ENCODE measurements at places on chromosomes 2 and 18. TPM values are rescaled to one million over a fixed set of nuclear protein-coding genes. Genes with fewer than 3 reads are reported as not detected.

GRCh38 chr2:2899826-2900225 is 477.8 kb downstream of the EIPR1 start:
- no peak for DNase-seq

DNA sequence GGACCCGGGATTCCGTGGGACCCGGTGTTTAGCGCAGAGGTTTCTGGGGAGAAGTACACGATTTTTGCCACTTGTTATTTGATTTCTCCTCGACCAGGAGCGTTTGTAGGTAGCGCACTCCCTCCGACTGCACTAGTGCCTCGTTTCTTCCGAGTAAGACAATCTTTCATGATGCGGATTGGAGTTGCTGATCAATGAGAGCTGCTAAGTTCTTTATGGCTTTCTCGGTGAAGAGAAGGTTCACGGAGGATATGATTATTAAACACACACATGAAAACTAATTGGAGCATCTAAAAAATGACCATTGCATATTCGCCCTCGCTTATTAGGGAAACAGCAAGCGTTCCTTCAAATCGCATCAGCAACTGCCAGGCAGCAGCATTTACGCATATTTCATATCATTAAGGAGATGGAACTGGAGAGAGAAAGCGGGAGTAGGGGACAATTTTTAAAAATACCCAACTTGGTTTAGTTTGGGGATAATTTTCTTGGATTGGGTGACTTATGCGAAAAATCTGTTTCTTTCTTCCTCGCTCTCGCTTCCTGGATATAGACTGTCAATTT is 616 bp downstream of the EML6 start:
- no peak for DNase-seq

GRCh38 chr2:219018726-219019125 is 22.6 kb downstream of the CFAP65 start:
- no peak for DNase-seq

GRCh38 chr2:55138014-55138881 is 88.0 kb upstream of the RTN4 start:
- no peak for DNase-seq

Gene LBX2
- total RNA-seq, result 0.38 TPM

Gene PLEKHH2
- total RNA-seq, result 25.7 TPM

GRCh38 chr2:210562502-210563080 is 6.2 kb downstream of the CPS1 start:
- no peak for DNase-seq

GRCh38 chr18:76374330-76375281 is 120.4 kb downstream of the ZNF516 start:
- DNase-seq, result no peak

- DNase-seq, result no peak
Observed at GRCh38 chr2:29215073-29215472, 99.9 kb downstream of the CLIP4 start.

DNA sequence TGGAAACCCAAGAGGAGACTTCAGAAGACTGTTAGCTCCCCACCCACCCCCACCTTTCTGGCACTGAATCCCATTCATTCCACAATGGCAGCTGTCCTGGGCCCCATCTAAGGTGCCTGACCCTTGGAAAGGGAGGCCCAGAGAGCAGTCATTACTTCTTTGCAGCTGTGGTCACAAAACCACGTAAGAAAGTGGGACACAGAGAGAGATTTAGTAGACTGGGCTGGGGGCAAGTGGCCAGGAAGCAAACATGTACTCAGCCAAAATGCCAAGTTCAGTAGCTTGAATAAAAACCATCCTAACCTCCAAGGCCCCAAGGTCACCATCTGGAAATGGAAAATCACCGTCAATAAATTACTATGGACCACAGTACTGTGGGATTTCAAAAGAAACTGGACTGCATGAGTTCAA is 381.4 kb downstream of the TNS1 start:
- DNase-seq, result no peak

Gene ERFE
- total RNA-seq, result not detected

GRCh38 chr2:20410556-20411277 is 36.2 kb upstream of the RHOB start:
- DNase-seq, result no peak

- no peak for DNase-seq
Observed at GRCh38 chr2:177885828-177886466, 186.6 kb downstream of the PDE11A start.

- no peak for DNase-seq
Observed at GRCh38 chr2:219499058-219499307, 292 bp downstream of the GMPPA start.

Gene SPP2
- total RNA-seq, result not detected

Gene CTAGE1
- not detected for total RNA-seq

Gene EFR3B
- total RNA-seq, result under 0.01 TPM

Gene SOCS6
- 23.2 TPM for total RNA-seq

- no peak for DNase-seq
Observed at GRCh38 chr2:9895669-9896590, 52.7 kb downstream of the TAF1B start.

DNA sequence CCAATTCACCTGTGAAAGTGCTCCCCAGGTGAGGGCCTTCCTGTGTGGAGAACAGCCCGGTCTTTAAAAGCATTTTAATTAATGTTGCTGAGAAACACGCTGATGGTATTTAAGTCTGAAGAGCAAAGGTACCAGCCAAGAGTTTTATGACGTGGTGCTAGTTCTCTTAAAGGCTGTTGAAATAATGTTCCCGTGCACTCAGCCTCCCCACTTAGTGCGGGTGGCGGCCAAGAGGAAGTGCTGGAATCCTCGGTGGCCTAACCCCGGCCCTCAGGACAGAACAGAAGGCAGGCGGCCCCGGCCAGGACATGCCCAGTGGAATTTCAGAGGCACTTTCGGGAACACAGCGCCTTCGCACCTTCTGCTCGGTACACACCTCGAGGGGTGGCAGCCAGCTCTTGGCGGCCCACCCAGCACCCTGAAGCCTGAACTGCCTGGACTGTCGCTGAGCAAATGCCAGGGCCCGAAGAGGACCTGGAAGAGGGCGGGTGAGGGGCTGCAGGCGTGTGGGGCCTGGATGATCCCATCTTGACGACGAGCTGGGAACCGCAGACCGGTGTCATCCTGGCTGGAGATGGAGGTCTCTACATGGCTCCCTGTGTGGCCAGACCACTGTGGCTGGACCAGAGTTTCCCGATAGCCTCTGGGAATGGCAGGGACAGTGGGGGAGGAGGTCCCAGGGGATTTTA is 142.9 kb downstream of the ASB1 start:
- no peak for DNase-seq

DNA sequence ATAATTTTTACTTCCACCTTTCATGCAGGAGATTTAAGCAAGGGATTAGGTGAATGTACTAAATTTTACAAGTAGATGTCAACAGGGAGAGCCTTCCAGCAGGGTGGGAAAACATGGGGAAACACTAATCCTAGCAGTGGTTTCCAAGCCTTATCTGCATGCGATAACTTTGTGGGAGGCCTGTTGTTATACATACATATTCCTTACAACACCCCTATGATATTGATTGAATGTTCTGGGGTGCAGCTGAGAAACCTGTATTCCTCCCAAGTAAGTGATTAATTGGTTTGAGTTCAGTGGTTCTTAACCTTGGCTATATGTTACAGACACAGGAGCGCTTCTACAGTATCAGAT is 65.9 kb downstream of the COL4A4 start:
- DNase-seq, result no peak

Gene RIT2
- total RNA-seq, result not detected

- no peak for DNase-seq
Observed at GRCh38 chr2:158460632-158461297, 4.0 kb downstream of the PKP4 start.

DNA sequence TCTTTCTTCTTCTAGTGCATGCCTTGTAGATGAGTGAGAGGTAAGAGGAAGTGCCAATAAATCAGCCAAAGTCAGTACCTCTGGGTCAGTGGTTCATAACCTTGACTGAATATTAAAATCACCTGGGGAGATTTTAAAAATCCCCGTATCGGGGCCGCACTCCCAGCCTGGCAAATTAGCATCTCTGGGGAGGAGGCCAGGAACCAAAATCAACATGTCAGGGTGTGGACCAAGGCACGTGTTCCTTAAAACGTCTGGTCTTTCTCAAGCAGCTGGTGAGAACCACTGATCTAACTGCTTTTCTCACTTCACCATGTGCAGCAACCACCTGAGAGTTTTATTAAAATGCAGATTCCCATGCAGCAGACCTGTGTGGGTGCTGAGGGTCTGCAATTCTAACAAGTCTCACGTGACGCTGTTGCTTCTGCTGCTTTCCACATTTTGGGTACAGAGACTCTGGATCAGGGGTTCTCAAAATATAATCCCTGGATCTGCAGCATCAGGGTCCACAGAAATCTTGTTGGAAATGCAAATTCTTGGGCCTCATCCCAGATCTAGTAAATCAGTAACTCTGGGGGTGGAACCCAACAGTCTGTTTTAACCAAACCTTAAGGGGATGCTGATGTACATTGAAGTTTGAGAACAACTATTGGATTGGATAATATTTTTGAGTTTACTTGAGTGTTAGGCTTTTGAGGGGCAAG is 49.5 kb downstream of the CHST9 start:
- no peak for DNase-seq

Gene TMEFF2
- 1.5 TPM for total RNA-seq

Gene GTF2A1L
- total RNA-seq, result 4.0 TPM

DNA sequence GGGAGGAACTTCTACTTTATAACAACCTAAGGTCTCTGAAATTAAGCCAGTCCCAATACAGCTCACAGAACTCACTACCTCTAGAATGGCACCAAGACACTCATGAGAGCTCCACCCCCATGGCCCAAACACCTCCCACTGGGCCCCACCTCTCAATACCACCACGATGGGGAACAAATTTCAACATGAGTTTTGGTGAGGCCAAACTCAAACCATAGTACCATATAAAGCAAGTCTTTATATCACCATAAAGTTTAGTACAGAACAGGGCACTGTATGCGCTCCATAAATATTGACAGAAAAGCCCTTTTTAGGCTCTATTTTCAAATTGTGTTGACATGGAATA is 3.3 kb downstream of the AFG3L2 start:
- DNase-seq, result no peak

Gene DCC
- not detected for total RNA-seq

Gene STAT4
- 1.4 TPM for total RNA-seq

DNA sequence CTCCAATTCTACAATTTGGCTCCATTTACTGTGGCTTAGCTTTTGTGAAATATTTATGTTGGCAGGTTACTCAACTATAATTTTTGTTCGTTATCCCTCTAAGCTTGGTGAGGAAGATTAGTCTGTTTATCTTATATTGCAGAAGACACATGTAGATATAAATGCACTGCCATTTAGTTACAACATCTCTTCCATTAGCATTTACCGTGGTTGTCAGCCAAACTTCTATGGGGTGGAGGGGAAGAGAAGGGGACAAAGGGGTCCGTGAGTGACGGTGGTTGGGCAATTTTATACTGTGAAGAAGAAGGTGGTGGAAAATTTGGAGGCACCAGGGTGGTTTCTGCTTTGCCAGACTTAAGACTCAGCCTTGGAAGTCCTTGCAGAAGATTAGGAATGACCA is 117.6 kb upstream of the CXCR4 start:
- no peak for DNase-seq

- DNase-seq, result no peak
Observed at GRCh38 chr2:200494048-200494447, 15.8 kb downstream of the KCTD18 start.

Gene IL36RN
- 37.2 TPM for total RNA-seq

DNA sequence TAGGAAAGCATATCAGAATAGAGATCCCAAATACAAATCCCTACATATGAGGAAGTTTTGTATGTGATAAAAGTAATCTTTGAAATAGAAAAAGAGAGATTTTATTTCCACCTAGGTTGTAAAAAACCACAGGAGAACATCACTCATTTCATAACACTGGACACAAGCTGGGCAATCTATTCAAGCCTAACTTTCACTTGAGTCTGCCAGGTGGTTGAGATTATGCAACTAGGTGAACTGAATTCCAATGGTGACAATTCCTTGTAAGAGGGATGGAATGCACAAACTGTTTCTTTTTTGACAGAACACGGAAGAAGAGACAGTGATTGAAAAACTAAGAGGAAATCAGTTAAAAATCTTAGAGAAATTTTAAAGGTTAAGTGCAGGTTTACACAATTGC is 619.6 kb upstream of the TMEFF2 start:
- DNase-seq, result no peak

- no peak for DNase-seq
Observed at GRCh38 chr18:79484661-79485621, 89.2 kb downstream of the NFATC1 start.

GRCh38 chr2:47050021-47050760 is 104.9 kb downstream of the STPG4 start:
- no peak for DNase-seq
